ENCODE measurements at places on chromosomes 3 and 15.

DNA sequence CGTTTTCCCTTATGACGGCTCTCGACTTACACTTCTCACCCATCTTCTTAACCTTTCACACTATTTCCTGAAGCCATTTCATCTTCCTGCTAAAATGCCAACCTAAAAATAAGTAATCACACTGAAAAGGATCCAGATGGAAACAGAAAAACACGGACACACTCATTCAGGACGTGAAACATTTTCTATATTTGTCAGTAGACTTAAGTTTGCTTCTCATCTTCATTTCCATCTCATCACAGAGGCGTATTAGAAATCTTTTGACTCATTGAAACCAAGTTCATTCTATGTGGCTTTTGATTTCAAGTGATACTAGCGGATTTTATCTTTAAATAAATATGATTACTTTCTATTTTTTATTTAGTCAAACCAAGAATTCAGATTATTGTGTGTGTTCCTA is 27.4 kb upstream of the DLG1 start:
- DNase-seq = no peak

GRCh38 chr3:170589113-170589512 is 3.2 kb upstream of the SLC7A14 start:
- no peak for DNase-seq

DNA sequence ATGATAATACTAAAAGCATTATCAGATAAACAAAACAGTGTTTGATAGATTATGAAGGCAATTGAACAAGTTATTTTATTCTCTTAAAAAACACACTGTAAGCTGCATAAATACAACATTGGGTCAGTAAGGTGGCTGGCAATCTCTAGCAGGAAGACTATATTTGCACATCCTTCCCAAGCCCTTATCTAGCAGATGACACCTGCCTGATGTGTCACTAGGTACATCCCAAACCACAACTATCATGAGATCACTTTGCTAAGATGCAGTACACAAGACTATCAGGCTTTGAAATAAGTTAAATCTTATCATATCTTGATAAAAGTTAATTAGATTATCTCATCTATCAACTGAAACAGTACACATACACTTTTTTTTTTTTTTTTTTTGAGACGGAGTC is 417.4 kb downstream of the MECOM start:
- DNase-seq = no peak

DNA sequence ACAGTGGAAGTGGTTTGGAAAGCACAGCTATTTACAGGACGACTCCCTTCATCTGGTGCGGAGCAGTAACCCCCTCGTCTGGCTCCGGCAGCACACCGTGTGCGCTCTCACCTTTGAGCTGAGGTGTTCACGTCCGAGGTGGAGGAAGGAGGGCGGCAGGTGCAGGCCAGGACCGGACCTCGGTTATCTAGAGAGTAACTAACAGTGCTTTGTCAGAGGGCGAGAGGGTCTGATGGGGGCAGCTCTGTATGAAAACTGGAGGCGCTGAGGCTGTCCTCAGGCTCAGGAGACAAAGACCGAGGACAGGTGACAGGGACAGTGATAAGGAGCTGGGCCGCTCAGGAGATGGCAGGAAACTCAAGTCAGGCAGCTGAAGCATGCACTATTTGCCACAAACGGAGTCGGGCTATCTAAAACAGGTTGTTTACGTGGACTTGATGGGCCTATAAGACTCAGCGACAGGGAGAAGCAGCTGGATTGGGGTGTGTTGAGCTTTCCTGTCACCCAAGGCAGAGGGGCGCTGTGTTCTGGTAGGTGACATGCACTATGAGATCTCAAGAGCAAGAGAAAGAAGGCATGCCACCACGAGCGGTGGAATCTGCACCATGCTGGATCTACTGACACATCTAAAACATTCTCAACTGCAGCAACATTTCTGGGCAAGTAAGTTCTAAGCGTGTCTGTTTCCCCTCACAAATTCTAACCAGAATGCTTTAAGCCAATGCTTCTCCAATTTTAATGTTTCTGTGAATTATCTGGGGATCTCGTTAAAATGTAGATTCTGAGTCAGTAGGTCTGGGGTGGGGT is 155.2 kb downstream of the XXYLT1 start:
- no peak for DNase-seq

- DNase-seq = no peak
Observed at GRCh38 chr15:94306700-94307650, 75.6 kb downstream of the MCTP2 start.

DNA sequence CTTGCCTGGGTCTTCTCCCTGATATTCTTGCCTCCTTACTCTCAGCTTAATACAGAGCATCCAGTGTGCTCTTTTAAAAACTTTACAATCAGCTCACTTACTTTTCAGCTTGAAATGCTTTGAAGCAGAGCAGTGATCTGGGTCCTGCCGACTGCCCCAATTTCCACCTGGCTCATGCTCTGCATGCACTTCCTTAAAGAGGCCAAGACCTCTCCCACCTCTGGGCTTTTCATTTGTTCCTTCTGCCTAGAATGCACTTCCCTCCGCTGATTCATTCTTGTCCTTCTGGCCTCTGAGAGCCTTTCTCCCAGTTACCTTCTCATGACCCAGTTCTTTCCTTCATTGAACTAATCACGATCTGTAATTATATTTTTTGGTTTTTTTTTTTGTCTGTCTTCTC is 1.9 kb upstream of the CCNDBP1 start:
- DNase-seq = no peak

DNA sequence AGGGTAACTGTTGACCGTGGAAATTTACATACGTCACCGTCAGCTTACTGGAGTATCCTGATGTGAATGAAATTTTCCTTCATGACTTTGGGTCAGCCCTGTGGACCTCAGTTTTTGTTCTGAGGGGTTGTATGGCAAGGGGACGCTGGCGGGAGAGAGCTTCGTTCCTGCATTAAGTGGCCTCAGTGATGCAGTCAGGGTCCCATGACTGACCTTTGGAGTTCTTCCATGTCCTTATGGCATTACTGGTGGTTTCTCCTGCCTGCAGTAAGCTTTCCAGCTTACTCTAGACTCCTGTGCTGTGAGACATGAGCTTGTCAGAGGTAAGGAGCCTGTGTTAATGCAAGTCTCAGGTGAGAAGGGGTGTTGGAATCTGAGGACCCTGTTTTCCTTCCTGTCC is 1.8 kb downstream of the CD276 start:
- no peak for DNase-seq

DNA sequence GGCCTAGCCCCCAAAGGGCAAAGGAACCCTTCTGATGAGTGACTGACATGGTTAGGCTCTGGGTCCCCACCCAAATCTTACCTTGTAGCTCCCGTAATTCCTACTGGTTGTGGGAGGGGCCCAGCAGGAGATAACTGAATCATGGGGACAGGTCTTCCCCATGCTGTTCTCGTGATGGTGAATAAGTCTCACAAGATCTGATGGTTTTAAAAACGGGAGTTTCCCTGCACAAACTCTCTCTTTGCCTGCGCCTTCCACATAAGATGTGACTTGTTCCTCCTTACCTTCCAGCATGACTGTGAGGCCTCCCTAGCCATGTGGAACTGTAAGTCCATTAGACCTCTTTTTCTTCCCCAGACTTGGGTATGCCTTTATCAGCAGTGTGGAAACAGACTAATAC is 16.9 kb downstream of the TKT start:
- no peak for DNase-seq

- no peak for DNase-seq
Observed at GRCh38 chr3:127360647-127361046, 72.8 kb upstream of the PRR20G start.

DNA sequence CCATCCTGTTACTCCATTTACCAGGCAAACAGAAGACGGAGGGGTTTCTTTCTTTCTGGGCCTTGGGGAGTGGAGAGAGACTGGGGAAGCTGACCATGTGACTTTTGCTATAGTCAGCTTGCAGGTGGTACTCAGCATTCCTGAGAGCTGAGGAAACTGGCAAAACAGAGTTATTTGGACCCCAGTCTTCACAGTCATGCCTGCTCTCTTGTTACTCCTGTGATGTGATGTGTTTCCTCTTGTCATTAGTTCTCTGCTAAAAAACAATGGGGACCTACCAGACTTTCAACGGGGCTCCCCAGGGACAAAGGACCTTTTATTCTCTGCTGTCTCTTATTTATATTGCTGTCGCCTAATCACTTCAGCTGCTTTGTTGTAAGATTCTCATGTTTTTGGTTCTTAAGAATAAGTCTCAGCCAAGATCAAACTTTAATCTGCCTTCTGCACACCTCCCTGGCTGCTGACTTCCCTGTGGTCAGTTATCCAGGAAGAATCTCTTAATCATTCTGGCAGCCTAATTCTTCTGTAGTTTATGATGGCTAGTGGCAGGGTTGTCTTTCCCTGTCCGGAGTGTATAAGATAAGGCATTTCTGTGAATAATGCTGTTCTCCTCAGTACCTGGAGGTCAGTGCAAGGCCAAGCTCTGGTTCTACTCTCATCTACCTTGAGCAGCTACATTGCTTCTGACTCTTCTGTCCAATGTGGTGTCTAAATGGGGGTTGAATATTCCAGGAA is 8.8 kb downstream of the STARD9 start:
- no peak for DNase-seq
